Activated naive CD8-positive, alpha-beta T cell treated with anti-CD3 and anti-CD28 coated beads for 36 hours (primary cell): ENCODE measurements at places on chromosomes 7 and 10.

- DNase-seq: peak; percentile 74
Observed at GRCh38 chr10:132163278-132163765, 23.4 kb upstream of the DPYSL4 start.

DNA sequence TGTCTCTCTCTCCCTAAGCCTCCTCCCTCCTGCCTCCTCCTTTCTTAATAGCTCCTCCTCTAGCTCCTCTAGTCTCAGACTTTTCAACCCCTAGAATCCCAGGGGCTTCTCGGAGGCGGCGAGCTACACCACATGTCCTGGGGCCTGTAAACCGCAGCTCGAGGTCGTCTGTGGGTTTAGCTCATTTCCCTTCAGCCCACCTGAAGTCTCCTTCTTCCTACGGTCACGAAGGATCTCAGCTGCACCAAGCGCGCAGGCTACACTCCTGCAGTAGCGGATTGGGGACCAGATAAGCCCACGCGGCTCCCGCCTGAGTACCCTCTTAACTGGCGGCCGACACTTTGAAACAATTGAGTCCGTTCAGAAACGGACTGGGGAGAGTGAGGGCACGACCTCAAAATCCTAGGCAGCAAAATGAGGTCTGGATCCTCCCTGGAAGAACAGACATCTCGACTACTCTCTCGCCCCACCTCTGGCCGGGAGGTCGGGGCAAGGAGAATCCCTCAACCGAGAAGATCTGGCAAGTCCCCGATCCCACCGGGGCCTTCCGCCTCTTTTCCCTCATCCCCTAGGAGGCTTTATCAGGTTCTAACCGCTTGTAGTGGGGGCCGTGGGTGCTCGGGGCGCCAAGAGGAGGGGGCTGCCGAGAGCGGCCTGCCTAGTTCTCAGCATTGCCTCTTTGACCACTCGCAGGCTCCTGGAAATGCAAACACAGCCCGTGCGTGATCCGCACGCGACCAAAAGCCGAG is 1.3 kb upstream of the SORCS3 start:
- DNase-seq: no peak

GRCh38 chr10:104899779-104900178 is 258.7 kb downstream of the SORCS3 start:
- DNase-seq: no peak

DNA sequence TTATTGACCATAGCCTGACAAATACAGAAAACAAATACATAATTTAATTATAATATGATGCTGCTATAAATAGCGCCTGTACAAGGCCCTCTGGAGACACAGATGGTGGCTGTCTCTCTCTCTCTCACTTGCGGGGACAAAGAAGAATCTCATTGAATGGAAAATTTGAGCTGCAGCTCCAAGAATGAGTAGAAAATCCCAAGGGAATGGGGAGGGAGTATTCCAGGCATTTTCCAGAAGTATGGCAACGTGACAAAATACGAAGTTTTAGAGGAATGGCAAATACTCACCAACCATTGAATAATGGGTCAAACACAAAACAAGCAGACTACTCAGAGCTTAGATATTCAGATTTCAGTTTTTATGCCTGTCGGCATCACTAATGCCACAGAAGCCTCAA is 179.9 kb downstream of the NRP1 start:
- no peak for DNase-seq

GRCh38 chr10:48710647-48711275 is 26.1 kb downstream of the WDFY4 start:
- DNase-seq: no peak

- no peak for DNase-seq
Observed at GRCh38 chr7:137636376-137636775, 210.4 kb downstream of the DGKI start.

DNA sequence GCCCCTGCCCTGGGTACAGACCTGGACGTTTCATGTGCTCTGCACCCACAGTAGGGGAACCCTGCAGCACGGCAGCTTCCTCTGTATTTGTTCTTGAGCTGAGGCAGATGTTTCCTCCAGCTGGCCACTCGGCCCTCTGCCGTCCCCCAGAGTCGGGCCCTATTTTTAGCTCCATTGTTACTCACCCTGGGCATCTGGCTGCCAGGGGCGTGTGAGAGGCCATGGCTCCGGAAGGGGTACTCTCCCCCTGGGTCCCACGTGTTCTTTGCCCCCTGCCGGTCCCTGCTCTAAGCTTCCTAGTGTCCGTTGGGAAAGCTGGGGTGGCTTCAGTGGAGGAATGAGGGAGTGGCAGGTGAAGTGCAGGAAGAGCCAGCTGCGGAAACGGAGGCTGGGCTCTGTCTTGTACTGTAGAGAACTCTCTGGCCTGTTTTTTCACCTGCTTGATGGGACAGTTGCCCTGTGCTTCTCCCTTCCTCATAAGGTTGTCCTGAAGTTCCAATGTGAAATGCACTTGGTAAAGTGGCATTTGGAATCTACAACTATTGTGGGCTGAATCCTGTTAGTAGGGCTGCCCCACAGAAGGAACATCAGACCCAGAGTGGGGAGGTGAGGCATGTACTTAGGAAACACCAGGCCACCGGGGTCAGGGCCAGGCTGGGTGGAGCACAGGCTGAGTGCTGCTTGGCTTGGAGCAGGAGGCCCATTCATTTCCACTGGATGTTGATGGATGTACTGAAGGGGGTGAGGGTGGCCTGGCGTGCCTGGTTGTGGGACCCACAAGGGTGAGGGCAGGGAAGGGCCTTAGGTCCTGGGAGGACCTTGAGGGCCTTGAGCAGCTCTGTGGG is 30.6 kb downstream of the PALD1 start:
- DNase-seq: no peak

- DNase-seq: no peak
Observed at GRCh38 chr7:129617178-129617577, 5.7 kb downstream of the NRF1 start.

DNA sequence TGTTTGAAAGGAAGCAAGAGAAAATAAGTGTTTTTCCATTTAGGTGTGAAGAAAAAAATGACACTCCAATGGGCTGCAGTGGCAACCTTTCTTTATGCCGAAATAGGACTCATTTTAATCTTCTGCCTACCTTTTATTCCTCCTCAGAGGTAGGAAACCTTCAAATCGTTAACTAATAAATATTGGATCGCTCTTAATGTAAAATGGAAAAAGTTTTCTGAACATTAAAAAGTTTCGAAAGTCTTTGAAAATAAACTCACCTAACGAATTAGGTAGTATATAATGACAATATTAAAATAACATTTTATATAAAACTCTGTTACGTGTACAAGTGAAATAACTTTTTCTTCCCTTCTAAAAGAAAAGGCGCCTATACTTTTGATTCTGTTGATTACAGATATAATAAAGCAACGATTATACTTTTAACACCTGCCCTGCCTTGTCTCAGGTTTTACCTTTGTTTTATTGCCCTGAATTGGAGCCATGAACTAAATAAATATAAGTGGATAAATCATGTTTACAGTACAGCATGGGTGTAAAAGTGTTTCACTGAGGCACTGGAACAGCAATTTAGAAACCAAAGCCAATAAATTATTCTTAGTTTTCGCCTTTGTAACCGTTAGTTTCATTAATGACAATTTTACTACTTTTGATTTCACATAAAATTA is 804 bp downstream of the BCAP29 start:
- no peak for DNase-seq

DNA sequence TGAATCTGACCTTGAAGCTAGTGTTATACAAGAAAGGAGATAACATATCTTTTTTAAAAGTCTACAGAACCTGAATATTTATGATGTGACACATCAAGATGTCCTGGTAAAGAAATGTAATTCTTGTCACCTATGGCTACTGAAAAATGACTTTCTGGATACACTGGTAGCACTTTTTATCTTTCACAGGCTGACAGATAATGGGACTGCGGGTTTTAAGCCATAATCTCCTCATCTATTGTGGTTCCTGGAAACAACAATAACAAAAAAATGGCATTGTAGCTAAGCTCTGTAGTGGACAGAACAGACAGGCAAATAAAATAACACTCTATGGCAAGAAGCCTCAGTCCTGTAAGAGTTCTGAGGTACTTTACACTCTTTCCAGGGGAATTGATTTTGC is 31.6 kb upstream of the YAE1 start:
- DNase-seq: no peak

GRCh38 chr7:20696803-20697333 is 81.4 kb downstream of the ABCB5 start:
- no peak for DNase-seq

DNA sequence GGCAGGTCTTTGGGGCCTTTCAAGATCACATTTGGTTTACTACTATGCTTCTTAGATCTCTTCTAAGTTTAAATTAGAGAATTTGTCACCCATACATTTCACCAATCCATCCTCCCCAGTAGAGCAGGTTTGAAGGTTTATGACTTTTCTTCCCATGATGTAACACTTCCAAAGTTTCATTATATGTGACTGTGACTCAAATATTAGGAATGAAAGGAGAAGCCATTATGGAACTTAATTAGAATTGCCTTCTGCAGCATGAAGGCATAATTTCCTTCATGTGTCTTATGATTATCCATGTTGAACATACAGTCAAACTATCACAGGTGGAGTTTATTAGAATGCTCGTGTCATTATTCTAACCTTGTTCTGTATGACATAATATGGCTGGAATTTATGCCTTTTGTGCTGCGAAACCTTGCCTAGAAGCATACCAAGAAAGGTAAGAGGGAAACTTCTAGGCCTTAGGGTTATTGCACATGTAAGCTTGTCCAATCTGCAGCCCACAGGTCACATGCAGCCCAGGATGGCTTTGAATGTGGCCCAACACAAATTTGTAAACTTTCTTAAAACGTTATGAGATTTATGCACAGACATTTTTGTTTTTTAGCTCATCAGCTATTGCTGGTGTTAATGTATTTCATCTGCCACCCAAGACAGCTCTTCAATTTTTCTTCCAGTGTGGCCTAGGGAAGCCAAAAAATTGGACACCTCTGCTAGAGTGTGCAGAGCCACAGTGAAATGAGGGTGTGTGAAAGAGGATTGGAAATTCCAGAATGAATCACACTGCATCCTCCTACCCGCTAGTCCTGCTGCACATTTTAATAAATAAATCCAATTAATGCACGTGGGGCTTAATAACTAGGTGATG is 133.6 kb downstream of the TMEM26 start:
- no peak for DNase-seq

- no peak for DNase-seq
Observed at GRCh38 chr7:138978541-138979184, 2.5 kb downstream of the KIAA1549 start.

DNA sequence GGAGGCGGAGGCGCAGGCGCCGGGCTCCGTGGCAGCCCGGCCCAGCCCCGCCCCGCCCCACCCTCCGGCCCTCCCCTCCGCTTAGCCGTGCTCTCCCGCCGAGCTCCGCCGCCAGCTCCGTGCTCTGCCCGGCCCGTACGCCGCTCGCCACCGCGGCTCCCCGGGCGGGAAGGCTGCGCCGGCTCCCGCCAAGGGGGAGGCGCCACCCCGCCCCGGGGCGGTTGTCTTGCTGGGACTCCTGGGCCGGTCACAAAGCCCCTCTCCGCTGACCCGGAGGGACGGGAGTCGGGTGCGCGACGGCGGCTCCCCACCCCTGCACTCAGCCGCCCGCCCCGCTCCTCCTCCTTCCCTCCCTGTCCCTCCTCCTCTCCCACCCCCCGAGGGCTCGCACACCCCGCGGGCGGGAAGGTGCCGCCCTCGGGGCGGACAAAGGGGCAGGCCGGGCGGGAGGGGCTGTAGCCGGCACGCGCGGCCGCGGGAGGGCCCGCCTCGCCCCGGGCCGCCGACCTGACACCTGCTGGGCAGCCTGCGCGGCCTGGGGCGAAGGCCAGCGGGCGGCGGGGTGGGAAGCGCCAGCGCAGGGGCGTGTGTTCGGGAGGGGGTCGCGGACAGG is 11.5 kb upstream of the SP8 start:
- DNase-seq: no peak

DNA sequence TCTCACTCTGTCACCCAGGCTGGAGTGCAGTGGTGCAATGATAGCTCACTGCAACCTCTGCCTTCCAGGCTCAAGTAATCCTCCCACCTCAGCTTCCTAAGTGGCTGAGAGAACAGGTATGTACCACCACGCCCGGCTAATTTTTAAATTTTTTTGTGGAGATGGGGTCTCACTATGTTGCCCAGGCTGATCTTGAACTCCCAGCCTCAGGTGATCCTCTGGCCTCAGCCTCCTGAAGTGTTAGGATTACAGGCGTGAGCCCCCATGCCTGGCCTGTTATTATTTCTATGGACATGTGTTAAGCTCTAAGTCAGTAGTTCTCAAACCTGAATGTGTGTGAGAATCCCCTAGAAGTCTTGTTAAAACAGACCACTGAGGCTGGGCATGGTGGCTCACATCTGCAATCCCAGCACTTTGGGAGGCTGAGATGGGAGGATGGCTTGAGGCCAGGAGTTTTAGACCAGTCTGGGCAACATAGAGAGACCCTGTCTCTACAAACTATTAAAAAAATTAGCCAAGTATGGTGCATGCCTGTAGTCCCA is 24.5 kb downstream of the TMEM270 start:
- no peak for DNase-seq

- DNase-seq: peak; percentile 41
Observed at GRCh38 chr10:69101451-69102095, 13.7 kb downstream of the SRGN start.

GRCh38 chr7:8111282-8111960 is 142.8 kb downstream of the GLCCI1 start:
- no peak for DNase-seq

- no peak for DNase-seq
Observed at GRCh38 chr7:18495412-18496340, at the start of gene HDAC9. HDAC9 (plus strand) TSS chr7:18495749; CDS start chr7:18496303, 554 bp downstream.

- no peak for DNase-seq
Observed at GRCh38 chr7:157357129-157358040, 20.6 kb downstream of the DNAJB6 start.

GRCh38 chr10:71331736-71332135 is 12.7 kb downstream of the SLC29A3 start:
- DNase-seq: no peak

DNA sequence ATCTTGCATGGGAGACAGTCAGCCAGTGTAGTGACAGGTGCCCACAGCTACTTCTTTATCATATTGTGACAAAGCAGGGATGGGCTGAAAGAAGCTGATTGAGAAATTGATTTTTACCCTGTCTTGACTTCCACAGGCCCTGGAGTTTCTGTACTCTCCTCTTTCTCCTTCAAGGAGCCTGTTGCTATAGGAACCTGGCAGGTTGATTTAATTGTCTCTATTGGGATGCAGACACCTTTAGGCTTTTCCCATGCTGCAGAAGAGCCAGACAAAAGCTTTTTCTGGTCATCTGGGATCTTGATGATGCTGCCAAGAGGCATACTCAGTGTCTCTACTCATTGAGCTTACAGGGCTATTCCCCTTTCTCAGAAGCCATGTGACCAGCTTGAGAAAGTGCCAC is 754.8 kb downstream of the KCNMA1 start:
- no peak for DNase-seq

GRCh38 chr10:132893090-132893489 is 49.3 kb downstream of the CFAP46 start:
- DNase-seq: no peak

- DNase-seq: no peak
Observed at GRCh38 chr10:107747851-107748250, 583.3 kb upstream of the SORCS1 start.
